NCI-H460 (cell line): ENCODE measurements at places on chromosomes 11 and 22.

- no peak for DNase-seq
These were observed 4.6 kb downstream of the BID start for GRCh38 chr22:17769716-17770082.

DNA sequence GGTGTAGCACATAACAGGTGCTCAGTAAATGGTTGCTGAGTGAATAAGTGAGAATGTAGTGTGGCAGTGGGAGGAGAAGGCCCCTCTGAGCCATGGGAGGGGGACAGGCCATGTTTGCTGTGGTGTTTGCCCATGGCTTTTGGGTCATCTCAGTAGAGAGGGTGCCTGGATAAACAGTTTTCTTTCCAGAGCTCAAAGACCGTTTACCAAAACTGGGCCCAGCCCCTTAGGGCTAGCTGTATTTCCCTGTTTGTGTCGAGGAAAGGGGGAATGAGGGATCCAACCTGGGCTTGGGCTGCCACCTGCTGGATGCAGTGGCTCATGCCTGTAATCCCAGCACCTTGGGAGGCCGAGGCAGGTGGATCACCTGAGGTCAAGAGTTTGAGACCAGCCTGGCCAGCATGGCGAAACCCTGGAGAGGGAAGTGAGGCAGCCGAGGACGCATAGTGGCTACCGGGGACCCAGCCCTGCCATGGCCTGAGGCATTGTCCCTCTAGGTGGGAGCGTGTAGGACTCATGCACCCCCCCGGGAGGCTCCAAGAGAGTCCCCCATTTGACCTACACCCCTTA lies 8.7 kb upstream of the LTO1 start:
- no peak for DNase-seq

DNA sequence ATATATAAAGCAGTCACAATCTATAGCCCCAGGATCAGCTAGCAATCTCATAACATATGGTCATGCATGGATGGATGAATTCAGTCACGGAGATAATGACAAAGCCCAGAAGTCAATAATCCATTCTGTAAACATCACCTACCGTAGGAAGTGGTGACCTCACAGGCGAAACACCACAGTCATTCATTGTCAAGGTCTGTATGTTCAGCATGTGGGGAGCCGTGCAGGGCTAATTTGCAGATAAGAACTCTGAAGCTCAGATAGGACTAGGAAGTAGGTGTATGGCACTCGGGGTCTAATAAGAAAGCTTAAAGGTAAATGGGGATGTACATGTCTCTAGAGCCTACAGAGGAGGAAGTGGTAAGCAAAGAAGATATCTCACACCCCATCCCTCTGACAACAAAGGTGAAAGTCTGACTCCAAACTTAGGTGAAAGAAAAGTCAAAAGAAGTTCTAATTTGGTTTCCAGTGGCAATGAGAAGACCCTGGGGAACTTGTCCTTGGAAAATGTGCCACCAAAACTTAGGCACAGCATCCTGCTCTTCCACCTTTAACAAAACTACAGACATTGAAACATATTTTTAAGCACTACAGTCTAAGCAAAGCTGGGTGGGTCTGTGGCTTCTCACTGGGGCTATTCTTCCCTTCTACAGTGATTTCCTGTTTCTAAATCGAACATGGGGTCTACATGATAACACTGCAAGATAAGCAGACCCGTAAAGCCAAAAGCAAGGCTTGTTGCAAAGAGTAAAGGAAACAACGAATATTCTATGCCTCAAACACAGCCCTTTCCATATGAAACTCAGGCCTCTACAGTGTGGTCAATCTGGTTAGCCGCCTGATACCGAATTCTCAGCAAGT lies 5.2 kb downstream of the CRTAM start:
- no peak for DNase-seq

GRCh38 chr11:111565114-111565720 lies 24.7 kb downstream of the LAYN start:
- DNase-seq: peak; percentile 65

GRCh38 chr11:59898650-59899049 lies 20.1 kb downstream of the OOSP3 start:
- peak; percentile 5 for DNase-seq

DNA sequence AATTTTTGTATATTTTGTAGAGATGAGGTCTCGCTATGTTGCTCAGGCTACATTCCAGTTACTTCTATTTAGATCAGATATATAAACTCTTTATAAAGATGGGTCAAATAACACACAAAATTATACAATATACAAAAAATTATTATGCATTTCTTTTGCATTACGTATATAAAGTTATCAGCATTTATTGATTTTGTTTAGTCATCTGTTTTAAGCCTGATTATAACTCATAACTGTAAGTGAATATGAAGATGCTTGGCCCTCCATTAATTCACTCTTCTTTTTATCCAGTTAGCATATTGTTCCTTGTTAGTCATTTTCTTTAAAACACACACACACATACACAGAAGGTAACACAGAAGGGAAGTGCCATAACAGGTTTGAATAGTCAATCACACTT lies 14.5 kb downstream of the AQP11 start:
- DNase-seq: no peak

DNA sequence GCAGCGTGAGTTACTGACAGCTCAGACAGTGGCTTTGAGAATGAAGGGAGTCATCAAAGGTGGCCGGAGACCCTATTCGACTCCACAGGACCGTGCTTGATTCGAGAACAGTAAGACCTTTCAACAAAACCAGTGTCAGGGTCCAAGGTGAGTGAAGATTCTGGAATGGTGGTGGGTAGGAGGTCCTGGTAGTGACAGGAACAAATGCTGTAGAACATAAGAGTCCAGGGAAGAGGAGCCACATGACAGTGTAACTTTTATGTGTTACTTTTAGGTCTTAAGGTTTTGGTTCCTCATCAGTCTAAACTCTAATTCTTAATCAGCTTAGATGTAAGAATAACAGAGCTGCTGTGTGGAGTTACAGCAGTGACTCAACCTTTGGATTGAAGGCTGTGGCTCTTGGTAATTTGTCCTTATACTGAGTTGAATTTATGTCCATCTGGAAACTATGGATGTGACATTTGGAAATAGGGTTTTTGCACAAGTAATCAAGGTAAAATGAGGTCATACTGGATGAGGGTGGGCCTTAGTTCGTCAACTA lies 1.8 kb downstream of the TBC1D22A start:
- DNase-seq: no peak

- no peak for DNase-seq
These were observed 29.4 kb upstream of the NUP50 start for GRCh38 chr22:45134313-45134712.

DNA sequence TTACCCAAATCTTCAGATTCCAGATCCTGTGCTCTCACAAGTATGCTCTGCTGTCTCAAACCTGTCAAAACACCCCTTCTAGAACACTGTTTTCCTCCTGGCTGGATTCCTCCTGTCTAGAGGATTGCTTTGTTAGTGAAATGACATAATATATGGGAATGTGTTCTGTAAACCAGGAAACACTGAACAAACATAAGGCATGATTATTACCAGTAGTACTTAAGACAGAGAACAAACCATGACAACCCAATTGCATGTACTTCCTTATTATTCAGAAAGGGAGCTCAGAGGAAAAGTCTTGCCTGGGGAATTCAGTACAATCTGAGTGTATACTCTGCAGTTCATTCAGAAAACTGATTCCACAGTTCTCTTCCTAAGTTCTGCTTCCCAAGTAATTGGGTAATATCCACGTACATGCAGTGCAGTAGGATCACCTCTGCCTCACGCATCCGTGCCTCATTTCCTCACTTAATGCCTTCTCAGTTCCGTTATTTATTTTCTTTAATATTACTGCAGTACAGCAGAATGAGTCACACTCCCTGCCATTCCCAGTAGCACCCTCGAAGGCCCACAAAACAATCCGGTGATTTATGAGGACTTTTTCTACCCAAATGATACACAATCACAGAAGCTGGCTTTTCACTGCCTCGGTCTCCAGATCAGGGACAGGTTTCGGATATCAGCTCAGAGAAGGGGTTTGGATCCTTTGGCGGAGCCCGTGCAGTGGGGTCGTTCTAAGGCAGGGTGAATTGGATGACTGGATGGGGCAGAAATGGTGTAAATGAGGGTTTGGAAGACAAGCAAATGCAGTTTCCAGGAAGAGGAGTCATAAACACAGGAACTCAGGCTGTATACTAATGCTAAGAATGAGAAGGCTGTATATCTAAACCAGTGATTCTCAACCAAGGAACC lies 896.9 kb downstream of the KCNA4 start:
- DNase-seq: peak; percentile 87

DNA sequence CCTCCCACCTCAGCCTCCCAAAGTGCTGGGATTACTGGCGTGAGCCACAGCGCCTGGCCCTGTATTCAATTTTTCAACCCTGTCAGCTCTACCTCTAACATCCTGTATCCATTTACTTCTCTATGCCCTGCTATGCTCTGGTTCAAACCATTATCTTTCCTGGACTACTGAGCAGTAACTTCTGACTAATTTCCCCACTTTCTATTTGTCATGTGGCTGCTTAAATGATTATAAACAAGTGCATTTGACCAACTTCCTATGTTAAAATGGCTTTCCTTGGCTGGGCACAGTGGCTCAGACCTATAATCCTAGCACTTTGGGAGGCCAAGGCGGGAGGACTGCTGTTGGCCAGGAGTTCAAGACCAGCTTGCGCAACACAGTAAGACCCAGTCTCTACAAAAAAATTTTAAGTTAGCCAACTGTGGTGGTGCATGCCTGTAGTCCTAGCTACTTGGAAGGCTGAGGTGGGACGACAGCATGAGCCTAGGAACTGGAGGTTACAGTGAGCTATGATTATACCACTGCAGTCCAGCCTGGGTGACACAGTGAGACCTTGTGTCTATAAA lies 2.1 kb downstream of the MED19 start:
- DNase-seq: no peak
